ENCODE measurements at places on chromosomes 5 and 9. TPM values are rescaled to one million over a fixed set of nuclear protein-coding genes. Genes with fewer than 3 reads are reported as not detected.

DNA sequence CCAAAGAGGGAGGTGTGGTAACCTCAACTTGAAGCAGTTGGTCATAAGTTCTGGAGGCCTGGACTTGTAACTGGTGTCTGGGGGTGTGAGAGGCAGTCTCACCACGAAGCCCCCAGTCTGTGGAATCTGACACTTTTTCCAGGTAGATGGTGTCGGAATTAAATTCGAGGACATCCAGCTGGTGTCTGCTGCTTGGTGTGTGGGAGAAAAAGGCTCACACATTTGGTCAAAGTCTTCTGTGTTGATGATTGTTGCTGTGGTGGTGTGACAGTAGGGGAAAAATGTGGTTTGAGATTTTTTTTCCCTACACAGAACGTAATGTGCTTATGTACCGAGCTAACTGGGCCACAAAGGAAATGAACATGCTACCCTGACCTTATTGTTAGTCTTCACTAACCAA lies 251.9 kb downstream of the MAT2B start:
- peak; percentile 39 for ATAC-seq

The PPP2R2B gene
- total RNA-seq: 2.2 TPM

DNA sequence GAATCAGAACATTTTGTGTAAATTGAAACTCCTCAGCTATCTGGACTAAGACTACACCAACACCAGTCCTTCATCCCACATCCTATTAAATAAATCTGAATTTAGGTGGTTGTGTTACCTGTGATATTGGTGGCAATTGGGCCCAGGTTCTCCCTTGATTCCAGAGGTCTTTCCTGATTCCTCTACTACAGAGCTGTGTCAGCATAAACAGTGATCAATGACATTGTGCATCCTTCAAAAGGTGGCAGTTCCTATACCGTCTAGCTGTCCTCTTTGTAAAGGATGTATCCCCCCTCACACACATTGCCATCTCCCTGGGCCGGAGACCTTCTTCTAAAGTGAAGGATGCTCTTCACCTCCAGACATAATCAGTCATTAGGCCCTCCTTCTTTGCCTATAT lies 239.2 kb downstream of the FAM114A2 start:
- no peak for ATAC-seq

The AK6 gene
- total RNA-seq: 52.3 TPM

GRCh38 chr5:64184832-64185231 lies 19.2 kb downstream of the RNF180 start:
- no peak for ATAC-seq

DNA sequence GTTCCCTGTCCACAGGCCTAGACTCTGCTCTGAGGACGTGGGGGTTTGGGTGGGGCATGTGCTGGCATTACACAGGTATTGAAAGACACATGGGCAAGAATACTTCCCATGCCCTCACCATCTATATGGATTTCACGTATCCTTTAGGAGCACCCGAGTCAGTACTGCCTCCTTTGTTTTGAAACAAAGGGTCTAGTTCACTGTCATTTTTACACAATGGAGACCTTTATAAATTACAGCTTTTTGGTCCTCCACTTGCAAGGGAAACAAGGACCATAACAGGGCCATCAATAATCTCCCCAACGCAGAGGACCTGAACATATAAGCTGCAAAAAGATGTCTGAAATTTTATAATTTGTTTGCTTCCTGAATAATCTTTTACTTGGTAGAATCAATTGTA lies 24.9 kb upstream of the CRHBP start:
- ATAC-seq: no peak

DNA sequence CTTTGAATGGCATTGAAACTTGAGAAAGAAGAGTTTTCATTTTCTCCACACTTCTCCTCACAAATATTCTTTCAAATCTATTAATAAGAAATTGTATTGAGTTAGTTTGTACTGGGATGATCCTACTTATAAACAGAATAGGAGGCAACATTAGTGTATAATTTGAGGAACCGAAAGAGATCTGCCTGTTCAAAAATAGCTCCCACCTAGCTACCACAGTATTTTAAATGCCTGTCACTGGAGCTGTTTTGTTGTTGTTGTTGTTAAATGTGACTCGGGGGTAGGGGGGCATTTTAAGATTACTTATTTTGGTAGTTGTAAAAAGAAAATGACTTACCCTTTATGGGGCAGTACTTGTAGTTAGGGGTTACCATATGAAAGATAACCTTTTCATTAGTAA lies 20.1 kb upstream of the HAPLN1 start:
- no peak for ATAC-seq

The HBEGF gene
- total RNA-seq: 12.6 TPM

- ATAC-seq: no peak
Observed at GRCh38 chr9:5892456-5893133, 1.9 kb downstream of the MLANA start.

The TEX48 gene
- total RNA-seq: 0.42 TPM

The ALDOB gene
- total RNA-seq: not detected

DNA sequence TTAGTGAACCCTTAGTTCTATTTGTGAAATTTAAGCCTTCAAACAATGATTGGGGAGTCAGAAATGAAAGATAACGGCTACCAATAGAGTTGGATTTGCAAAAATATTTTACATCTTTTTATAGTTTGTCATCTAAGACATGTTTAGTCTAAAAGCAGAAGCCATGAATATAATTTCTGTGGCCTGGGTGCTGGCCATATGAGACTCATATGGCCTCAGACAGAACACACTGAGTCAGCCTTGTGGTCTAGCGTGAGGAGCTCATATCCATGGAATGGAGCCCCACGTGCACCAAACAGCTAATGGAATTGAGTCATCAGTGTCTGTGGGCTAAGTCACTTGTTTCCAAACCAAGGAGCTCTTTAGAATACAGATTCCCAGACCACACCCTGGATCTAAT lies 240.7 kb upstream of the NREP start:
- ATAC-seq: peak; percentile 32

DNA sequence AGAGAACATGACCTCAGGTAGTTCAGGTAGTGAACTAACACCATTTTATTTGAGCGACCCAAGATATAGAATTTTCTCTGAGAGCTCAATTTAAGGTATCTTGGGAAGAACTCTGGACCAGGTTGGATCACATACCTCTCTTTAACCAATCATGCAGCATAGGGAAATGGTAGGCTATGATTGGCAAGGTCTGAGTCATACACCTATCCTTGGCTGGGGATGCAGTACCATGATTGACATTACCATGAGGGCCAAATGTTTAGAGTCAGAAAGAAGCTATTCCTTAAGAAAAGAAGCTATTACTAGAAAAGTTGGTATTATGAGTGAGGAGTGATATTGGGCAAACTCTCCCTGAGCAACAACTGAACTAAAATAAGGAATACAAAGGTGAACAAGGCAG lies 258.7 kb downstream of the KCTD16 start:
- ATAC-seq: no peak

The GPR21 gene
- 1.5 TPM for total RNA-seq

GRCh38 chr5:14172149-14172795 lies 29.1 kb downstream of the TRIO start:
- no peak for ATAC-seq

DNA sequence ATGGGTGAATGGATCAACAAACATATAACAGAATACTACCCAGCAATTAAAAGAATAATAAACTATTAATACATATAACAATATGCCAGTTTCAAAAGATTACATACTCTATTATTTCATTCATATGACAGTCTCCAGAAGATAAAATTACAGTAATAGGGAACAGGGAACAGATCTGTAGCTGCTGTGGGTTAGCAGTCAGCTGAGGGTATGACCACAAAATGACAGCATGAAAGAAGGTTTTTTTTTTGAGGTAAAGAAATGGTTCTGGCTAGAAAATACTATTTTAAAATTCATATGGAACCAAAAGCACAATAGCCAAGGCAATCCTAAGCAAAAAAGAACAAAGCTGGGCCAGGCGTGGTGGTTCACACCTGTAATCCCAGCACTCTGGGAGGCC lies 73.0 kb upstream of the NR5A1 start:
- ATAC-seq: no peak

- no peak for ATAC-seq
Observed at GRCh38 chr5:91956738-91957137, 573.6 kb upstream of the ARRDC3 start.

The FCN2 gene
- total RNA-seq: not detected

- no peak for ATAC-seq
Observed at GRCh38 chr9:87249029-87249428, 248.6 kb upstream of the DAPK1 start.

The SLC46A2 gene
- not detected for total RNA-seq

The KIF4B gene
- total RNA-seq: 0.32 TPM

DNA sequence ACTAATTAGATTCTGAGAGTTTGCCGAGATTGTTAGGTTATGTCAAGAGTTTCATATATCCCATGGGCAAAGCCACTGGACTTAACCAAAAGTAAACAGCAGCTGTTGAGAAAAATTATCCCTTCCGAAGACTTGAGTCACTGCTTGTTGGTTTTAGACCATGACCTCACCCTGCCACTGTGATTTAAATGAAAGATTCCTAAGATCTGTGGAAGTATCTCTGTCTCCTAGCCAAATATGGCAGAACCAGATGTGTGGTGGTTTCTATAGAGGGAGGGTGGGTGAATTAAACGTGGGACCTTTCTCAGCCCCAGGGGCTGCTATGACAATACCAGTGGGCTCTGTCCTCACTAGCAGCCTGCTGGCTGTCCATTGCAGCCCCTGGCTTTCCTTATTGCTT lies 19.3 kb downstream of the DMRT3 start:
- ATAC-seq: no peak

All from activated T-helper 17 cell treated with anti-CD3 and anti-CD28 coated beads, Interleukin-2, amount 50 U/mL, for 72 hours (primary cell).